Pulmonary artery endothelial cell (primary cell): ENCODE measurements at places on chromosomes 13 and 19.

DNA sequence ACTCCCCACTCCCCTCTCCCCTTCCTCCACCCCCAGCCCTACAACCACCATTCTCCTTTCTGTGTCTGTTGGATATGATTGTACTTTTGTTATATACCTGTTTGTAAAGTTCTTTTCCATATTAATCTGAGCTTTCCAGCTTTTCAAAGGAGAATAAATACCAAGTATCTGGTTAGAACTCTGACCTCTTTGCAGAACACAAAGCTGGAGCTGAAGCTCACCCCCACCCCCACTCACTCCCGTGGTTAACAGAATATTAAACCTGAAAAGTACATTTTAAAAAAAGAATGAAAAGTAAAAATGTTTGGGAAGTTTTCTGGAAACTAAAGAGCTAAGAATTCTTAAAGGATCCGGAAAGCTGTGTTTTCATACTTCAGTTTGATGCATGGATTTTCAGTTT is 155.2 kb upstream of the RNF113B start:
- no peak for DNase-seq

DNA sequence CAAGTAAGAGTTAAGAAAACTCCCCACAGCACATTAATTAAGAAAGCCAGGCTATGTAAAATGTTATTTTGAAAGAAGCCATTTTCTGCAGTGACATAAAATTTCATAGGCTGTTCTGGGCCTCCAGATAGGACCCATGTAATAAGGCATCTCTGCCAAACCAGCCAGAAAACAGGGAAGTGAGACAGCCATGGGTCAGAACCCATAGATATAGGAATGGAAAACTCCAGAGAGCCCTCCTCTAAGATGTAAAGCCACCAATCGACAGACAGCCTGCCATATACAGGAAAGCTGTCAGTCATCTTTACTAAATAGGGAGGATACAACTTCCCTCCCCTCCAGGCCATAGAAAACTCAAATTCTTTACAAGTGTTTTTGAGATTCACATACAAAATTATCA is 493.3 kb downstream of the COG6 start:
- no peak for DNase-seq

DNA sequence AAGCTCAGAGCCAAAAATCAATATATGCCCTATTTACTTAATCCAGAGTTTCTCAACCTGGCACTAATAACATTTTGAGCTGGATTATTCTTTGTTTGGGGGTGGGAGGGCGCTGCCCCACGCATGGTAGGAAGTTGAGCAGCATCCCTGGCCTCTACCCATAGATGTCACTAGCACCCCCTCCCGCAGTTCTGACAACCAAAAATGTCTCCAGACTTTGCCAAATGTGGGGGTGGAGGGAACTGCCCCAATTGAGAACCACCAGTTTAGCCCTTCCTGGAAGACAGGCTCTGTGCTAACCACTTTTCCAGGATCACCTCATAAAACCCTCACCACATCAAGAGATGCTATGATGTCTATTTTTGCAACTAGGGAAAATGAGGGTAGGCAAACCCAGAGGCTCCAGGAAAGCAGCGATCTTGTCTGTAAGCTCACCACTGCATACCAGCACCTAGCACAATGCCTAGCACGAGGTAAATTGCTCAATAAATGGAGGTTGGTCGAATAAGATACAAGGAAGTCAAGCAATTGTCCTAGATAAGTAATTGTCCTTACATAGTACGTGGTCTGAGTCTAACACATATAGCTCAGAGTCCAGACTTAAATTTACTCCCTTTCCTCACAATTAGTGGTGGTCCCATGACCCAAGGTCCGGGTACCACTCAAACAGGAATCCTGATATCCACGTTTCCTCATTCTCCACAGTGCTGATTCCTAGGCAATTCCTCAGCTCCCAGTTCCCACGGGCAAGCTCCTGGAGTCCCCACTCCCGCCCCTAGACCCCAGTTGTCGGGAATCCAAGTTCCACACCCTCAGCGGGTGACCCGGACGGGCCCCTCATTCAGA is 892 bp downstream of the TRIR start:
- DNase-seq = no peak

DNA sequence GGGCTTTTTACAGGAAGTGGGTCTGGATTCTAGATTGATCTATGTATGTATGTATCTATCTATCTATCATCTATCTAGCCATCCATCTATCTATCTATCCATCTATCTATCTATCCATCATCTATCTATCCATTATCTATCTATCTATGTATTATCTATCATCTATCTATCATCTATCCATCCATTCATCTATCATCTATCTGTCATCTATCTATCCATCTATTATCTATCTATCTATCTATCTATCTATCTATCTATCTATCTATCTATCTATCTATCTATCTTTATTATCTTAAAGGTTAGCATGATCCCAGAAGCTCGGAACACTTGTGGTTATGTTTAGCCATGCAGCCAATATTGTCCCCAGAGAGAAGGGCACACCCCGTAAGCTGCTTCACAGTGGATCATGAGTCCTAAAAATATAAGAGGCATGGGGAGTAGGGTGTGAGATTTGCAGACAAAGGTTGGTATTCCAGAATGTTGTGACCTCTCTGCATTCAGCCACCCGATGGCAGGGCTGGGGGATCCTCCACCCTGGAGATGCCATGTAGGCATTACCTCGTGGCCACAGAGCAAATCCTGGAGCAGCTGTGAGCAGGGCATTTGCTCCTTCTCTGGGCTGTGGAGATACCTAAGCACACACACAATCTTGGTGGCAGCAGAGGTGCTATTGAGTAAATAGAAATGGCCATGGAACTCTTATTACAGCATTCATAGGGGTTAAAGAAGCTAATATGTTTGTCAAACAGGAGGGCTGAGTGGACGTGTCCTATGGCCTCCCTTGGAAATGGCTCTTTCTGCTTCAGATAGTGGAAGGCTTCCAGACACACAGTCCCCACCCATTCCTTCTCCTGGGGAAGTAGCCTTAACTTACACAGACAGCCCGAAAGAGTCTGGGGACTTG is 310.0 kb upstream of the TSHZ3 start:
- DNase-seq = no peak

DNA sequence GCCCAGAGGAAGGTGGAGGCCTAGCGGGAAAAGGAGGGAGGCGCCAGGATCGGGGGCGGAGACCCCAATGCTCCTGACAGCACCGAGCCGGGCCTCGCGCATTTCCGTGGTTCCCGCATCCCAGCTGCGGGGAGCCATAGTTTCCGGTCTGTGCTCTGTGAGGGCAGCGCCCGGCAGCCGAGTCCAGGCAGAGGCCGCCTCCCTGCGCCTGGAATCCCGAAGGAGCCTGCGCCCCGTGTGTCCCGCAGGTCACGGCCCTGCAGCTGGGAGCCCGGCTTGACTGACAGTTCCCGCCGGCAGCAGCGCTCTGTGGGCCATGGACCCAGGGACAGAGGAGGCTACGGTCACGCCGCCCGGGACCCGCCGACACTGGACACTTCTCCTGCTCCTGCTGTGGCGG is 74.6 kb upstream of the C13orf46 start:
- DNase-seq = no peak

- DNase-seq = peak; percentile 22
These were observed 13.0 kb downstream of the PGLYRP1 start for GRCh38 chr19:46009530-46010510.

- DNase-seq = no peak
These were observed 55.9 kb downstream of the COL4A2 start for GRCh38 chr13:110363010-110363409.

GRCh38 chr19:54790711-54791110 is 12.7 kb upstream of the KIR2DL4 start:
- no peak for DNase-seq

DNA sequence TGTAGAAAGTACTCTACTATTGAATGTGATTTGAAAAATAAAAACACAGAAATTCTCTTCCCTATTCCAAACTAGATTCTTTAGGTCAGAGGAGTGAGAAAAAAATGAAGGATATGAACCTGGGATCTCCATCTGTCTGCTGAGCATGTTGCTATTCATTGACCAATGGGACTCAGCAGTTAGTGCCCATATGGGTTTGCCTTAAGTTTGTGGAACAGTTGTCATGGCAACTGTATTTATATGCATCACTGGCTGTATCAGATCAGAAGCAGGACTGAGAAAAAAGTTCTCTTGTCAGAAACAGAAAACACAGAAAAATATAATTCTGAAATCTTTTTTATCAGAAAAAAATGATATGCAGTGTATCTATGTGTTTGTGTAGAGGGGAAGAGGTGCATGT is 73.3 kb upstream of the ATXN8OS start:
- DNase-seq = no peak

DNA sequence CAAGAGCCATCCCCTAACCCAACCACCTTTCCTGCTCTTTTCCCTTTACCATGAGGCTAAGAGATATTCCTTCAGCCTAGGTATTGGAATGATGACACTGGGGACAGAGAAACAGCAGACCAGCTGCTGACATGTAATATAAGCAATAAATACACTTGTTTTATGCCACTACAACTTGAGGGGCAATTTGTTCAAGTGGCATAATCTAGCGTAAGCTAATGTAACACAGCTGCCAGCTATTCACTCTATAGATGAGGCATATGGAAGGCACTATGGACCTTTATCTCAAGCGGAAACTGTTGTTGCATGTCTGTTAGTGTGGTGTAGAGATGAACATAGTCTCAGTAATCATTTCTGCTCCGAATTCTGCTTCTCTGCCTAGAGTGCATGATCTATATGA is 111.1 kb downstream of the STARD13 start:
- no peak for DNase-seq

DNA sequence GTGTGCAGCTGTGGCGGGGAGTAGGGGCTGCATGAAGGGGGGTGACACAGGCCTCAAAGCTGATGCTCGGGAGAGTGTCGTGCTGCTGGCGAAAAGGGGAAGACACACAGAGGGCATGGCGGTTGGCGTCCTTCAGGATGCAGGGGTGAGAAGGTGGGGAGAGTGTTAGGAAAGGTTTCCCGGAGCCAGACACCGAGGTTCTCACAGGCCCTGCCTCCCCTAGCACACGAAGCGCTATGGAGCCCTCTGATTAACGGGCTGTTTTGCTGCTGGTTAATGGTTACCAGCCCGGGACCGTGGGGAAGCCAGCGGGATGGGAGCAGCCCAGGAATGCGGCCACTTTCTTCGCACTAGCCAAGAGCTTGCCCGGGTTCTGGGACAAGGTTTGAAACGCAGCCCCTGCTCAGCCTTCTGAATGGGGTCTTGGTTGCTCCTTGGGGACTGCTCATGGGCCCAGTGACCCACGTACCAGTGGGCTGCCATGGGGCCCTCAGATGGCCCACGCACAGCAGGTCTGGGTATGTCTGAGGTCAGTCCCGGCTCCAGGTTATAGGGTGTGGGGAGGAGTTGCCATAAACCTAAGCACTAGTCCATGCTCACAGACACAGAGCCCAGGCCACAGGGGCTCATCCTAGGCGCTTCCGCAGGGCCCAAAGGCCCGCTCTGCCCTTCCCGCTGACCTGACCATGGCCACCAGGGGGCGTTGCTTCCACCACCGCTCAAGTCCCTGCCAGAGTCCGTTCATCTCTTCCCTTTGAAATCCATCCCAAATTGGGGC is 31.3 kb upstream of the ISYNA1 start:
- no peak for DNase-seq

DNA sequence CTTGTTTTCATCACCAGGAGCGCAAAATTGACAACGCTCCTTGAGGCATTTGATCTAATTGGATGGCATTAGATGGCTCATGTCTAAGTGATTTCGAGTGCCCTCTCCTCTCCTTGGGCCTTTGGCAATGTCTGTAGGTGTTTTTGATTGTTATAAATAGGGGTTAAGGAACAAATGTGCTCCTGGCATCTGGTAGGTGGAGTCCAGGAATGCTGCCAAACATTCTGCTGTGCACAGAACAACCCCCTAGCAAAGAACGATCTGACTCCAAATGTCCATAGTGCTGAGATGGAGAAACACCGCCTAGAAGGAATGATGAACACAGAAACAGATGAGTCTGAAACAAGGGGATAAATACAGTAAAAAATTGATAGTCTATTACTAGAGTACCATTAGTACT is 68.0 kb upstream of the C1QTNF9B start:
- DNase-seq = no peak

DNA sequence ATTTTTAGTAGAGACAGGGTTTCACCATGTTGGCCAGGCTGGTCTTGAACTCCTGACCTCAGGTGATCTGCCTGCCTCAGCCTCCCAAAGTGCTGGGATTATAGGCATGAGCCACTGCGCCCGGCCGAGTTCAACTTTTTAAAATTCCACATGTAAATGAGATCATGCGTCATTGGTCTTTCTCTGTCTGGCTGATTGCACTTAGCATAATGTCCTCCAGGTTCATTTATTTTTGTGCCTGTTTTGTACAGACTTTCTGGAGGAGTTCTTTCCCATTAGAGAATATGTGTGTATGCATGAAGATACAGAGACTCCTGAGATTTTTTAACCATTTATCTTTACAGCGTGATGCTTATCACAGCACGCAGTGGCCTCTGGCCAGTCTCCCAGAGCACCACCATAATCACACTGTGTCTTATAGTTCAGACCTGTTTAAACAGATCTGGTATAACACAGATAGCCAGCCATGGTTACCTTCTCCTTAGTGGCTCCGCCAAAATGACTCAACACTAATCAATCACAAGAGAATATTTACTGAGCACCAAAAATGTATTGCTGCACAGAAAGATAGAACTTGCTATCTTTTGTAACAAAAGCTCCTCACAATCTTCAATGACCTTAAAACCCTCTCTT is 11.4 kb upstream of the STARD13 start:
- DNase-seq = no peak

DNA sequence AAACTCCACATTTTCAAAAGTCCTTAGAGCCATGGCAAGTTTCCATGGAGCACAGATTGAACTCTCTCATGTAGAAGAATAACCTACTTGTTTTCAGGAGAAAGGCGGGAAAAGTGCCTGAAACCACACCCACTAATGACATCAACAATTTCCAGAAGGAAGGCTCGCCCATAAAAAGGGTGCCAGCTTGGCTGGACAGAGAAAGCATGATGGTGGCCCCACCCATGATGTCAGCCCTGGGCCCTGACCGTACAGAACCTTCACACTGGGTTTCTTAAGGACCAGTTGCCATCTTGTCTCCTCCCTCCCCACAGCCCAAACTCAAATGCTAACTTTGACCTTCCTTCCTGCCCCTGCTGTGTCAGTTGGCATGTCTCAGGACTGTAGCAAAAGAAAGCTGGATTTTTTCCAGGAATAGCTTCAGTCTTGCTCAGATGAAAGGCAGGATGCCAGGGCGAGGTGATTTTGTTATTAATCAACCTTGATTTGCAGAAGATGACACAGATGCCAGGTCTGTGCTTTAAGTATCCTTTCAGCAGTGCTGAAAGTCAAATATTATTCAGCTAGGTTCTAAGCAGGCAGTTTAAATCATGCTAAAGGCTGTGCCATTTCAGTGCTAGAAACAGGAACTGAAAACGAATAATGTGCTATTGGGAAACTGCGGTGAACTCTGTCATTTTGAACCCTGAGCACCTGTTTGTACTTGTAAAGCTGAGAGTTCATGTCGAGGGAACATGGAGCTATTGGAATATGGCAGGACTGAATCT is 89.5 kb upstream of the RFC3 start:
- no peak for DNase-seq

GRCh38 chr13:87120476-87120875 is 550.7 kb upstream of the SLITRK5 start:
- DNase-seq = no peak

- no peak for DNase-seq
These were observed 541.4 kb upstream of the SLITRK5 start for GRCh38 chr13:87129602-87130300.
